ENCODE measurements at places on chromosomes 5 and 9.
A peak's percentile ranks its signal among the peaks of the same experiment; 100 is the strongest.

GRCh38 chr5:80711216-80711615, 56.4 kb upstream of the DHFR start:
- no peak for DNase-seq

DNA sequence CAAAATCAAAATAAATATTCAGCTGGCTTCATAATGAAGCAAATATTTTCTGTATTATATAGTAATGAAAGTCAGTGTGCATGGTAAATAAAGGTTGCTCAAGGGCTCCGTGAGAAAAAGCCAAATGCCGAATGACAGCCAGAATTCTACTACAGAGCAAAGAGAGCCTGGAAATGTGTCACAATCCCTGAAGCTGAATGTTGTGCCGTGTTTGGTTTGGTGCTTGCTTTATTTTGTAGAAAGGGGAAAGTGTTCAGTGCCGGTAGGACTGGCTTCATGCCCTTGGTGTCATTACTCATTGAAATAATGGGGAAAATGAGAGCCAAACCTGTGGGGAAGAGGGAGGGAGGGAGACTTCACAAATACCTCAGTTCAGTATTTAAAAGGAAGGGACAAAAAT, 26.8 kb upstream of the ADAMTSL1 start:
- no peak for DNase-seq

DNA sequence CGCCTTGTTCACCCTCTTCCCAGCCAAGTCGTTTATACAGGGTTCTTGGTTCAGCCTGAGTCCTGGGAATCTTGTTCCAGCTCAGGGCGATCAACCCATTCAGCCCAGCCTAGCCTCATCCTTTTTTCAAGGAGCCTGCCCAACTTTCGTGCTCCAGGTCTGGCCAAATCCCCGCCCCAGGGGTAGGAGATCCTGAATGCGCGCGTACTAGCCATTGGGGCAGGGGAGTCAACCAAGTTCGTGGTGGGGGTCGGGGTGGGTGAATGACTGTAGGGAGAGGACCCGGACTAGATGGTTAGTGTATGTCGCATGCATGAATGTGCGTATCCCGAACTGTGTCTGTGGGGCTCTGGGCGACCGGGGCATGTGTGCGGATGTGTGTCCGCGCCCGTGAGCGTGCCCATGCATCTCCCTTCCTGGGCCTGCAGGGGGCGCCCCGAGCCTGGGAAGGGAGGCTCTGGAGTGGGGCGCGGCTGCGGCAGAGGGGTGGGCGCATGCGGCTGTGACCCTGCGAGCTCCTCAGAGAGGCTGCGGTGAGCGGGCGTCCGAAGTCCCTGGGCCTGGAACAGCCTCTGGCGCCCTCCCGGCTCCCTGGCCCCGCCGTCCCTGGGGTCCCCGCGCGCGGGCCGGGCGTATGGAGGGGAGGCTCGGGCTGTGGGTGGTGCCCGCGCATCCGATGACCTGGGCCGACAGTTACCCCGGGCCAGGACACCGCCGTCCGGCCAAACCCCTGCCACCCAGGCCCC, 8.7 kb downstream of the CCL21 start:
- peak; percentile 62 for DNase-seq

DNA sequence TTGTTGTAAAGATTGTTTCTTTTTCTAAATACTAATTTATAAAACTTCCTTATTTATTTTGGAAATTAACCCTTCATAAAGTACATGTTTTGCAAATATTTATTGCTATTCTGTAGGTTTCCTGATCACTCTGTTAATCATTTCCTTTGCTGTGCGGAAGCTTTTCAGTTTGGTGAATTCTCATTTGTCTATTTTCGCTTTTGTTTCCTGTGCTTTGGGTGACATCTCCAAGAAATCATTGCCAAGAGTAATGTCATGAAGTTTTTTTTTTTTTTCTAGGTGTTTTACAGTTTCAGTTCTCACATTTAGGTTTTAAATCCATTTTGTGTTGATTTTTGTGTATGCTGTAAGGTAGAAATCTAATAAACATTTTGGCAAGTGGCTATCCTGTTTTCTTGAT, 1899.8 kb upstream of the ACO1 start:
- no peak for DNase-seq

- DNase-seq, result no peak
Measured at GRCh38 chr9:109708451-109708945, 71.5 kb upstream of the PALM2AKAP2 start.

- DNase-seq, result no peak
Measured at GRCh38 chr9:97943308-97943855, 5.4 kb upstream of the HEMGN start.

- DNase-seq, result no peak
Measured at GRCh38 chr5:115838885-115839518, 2.4 kb downstream of the ATG12 start.

DNA sequence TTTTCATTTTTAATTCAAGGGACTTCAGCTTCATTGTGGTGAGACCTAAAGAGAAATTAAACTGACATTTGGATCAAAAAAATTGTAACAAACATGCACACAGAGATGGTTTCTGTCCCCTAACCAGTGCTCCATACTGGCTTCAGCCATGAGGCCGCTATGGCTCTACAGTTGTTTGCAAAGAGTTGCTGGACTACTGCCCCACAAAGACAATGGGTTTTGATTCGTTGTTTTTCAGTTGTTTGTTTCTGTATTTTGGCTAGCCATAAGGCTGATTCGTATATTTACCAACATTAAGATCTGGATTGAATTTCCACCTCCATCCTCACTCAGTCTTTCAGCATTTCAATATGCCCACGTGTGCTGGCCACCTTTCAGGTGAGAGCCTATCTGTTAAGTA, 163.7 kb upstream of the KIF2A start:
- no peak for DNase-seq

GRCh38 chr5:151581812-151582583, 9.1 kb downstream of the FAT2 start:
- DNase-seq, result no peak

- DNase-seq, result no peak
Measured at GRCh38 chr5:57406641-57407040, 76.0 kb downstream of the ACTBL2 start.

- no peak for DNase-seq
Measured at GRCh38 chr5:14925326-14925725, 53.7 kb upstream of the ANKH start.

DNA sequence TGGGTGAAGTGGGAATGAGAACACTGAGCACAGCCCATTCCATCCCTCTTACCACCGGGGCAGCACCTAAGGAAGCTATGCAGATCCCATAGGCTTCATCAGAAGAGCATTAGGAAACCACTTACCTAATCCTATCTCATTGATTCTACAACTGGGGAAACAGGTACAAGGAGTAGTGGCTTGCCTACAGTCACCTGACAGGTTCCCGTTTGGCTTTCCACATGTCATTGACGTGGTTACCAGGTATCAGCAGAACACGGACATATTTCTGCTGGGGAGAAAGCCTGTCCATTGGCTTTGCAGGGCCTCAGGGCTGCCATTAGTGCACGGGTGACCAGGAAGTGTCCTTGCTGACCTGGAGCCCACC, 11.3 kb downstream of the AFAP1L1 start:
- no peak for DNase-seq

DNA sequence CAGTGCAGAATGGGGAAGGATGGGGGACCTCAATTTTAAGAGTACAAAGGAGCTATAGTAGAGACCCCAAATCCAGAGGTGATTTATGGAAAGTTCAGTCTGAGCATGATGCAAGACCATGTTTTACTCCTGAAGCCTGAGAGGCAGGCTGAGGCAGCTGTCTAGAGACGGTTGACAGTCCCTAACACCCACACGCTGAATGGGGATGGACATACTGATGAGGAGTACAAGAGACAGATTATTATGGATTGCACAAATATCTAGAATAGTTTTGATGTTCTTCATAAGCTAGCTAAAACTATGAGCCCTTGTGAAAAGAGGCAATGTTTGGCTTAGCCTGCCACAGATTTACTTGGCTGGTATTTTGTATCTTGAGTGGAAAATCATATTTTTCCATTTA, 64.5 kb downstream of the PRR16 start:
- DNase-seq, result no peak

DNA sequence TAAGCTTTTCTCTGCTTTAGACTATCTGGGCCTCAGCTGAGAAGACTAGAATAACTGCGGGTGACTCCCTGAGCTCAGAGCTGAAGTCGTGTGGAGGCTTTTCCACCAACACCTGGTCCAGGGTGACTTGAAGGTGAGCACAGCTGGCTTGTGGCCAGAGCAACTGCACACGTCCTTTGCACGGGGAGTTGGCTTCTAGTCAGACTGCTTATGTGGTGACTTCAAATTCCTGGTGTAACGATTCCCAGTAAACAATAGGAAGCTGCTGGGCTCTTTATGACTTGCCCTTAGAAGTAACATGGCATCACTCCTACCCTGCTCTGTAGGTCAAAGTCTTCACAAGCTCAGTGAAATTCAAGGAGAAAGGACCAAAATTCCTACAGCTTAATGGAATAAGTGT, 800.6 kb upstream of the CDH6 start:
- no peak for DNase-seq

GRCh38 chr9:21669701-21670100, 132.7 kb upstream of the MTAP start:
- no peak for DNase-seq

DNA sequence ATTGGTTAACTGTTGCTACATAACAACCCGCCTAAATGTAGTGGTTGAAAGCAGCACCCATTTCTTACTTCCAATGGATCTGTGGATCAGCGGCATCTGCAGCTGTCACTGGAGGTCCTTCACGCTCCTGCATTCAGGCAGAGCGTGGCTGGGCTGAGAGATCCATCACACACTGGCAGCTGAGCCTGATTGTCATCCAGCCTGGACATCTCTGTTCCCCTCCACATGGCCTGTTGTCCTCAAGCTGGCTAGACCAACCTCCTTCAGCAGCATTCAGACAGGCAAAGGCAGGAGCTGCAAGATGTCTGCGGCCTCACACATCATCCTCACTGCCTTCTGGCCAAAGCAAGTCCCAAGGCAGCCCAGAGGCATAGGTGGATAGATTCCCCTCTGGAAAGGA, 36.9 kb downstream of the DYNC2I2 start:
- DNase-seq, result no peak

DNA sequence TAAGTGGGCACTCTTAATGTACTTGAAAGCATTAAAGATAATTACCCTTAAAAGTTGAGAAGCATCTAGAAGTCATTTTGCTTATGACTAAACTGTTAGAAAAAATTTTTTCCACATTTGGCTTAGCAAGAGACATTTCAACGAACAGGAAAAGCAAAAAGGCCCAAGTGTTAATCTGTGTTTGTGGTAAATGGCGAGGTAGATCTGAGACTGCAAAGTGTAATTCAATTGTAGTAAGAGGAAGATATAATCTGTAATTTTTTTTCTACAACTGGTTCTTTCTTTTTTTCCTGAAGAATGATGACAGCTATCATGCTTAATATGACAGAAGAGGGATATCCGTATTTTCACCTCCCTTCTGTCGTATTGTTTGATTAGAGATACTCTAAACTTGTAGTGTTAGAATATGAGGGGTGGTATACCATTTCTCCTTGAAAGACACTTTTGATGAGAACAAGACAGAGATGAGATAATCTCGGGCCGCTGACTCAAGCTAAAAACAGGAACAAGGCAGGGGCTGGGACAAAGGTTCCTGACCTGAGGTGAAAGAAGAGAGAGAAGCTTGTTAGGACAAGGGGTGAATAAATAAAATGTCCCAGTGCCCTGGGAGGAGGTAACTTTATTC, 459.3 kb upstream of the ZNF608 start:
- DNase-seq, result no peak

- DNase-seq, result no peak
Measured at GRCh38 chr5:177393206-177393765, 7.2 kb downstream of the PFN3 start.

- DNase-seq, result no peak
Measured at GRCh38 chr9:30673132-30673531, 1711.3 kb upstream of the ACO1 start.

GRCh38 chr5:124027441-124027840, 515.5 kb downstream of the CSNK1G3 start:
- no peak for DNase-seq

- no peak for DNase-seq
Measured at GRCh38 chr9:87644659-87645058, 81.3 kb upstream of the CTSL start.

DNA sequence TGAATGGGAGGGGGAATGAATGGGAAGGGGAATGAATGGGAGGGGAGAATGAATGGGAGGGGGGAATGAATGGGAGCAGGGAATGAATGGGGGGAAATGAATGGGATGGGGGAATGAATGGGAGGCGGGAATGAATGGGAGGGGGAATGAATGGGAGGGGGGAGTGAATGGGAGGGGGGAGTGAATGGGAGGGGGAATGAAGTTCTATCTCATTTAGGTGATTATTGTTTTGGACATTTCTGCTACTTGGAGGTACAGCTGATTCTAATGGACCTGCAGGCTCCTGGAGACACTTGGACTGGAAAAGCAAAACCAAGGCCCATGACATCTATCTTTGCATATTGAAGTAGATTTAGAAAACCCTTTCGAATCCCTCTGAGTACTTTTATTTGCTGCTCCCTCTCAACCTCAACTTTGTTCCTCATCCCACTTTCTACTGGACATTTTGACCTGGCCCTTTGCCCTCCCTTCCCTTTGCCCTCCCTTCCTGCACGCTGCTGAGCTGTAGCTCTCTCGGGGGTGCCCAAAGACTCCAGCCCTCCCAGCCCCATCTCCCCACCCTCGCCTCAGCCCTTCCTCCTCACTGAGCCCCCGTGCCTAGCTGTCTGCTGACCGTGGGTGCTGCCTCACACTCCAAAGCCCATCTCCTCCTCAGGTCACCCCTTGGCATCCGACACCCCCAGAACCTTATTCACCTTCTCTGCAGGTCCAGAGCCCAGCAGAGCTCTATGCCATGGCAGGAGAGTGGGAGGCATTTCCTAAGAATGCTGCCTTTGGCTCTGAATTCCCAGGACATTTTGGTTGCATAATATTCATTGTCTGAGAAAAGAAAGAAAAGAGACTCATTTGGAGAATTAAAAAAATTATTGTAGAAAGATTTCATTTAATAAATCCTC, 19.9 kb upstream of the LPCAT1 start:
- no peak for DNase-seq

DNA sequence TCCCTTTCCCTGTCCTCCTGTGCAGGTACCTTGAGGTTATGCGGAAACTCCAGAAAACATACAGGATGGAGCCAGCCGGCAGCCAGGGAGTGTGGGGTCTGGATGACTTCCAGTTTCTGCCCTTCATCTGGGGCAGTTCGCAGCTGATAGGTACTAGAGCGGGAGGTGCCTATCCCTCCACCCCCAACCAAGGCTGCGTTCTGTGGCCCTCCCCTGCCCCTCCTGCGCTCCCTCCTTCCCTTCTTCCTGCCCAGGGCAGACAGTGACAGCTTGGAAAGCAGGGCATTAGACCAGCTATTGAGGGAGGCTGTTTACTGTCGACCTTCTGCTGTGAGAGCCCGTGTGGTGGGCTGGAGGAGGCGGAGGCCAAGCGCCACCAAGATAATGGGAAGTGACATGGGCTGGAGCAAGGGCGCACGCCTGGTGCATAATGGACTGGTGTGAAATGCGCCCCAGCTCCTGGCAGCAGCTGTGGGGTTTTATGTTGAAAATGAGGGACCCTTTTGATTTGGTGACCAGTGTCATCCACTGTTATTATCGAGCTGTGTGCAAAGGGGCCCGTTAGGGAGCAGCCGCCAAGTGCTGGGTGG, 25.3 kb downstream of the PTPA start:
- DNase-seq, result no peak

- no peak for DNase-seq
Measured at GRCh38 chr5:53261245-53261644, 151.7 kb upstream of the MOCS2 start.

Measured in stimulated activated naive B cell treated with anti-CD40 and anti-IgM and Interleukin-4, amounts not matched to agents 10 μg/mL and 1 μg/mL and 100 μg/mL, for 72 hours (primary cell).